Naive B cell (primary cell): ENCODE measurements at places on chromosomes 7 and 10.

DNA sequence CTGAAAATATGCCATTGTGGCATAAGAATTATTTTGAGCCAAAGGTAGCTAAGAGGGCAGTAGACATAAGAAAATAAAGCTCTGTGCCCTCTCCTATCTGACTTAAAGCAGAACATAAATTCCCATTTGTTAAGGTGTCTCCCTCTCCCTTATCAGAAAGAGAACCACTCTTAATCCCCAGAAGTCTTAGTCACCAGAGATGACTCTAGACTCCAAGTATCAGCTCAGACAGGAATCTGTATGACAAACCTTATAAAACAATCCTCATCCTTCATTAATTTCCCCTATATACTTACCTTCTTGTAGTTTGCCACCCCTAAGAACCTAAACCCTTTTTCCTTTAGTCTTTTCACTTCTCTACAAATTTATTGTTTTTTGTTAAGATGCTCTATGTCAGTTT is 21.8 kb upstream of the PIP4K2A start:
- no peak for DNase-seq
- H3K27me3 ChIP-seq: peaks cover 23% of the 10 kb centered on the region
- no peaks in the 10 kb centered on the region for H3K36me3 ChIP-seq
- H3K27ac ChIP-seq: no peak overlapping the region
- peaks cover 10% of the 10 kb centered on the region for H3K4me1 ChIP-seq

DNA sequence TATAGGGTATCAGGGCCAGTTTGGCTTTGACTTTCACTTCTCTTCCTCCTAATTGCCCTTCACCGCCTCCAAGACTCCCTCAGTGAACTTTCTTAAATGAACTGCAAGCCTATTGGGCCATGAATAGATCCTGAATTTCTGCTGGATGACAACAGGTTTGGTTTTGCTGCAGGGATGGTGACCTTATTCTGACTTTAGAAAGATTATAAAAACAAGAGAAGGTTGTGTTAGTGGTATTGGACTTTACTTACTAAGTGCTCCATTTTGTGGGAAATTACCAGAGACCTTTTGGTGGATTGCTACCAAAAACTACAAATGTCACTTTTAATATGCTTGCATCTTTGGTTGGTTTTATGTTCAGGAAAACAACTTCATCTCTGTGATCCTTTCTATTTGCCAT is 11.5 kb upstream of the LIPA start:
- no peaks in the 10 kb centered on the region for H3K36me3 ChIP-seq
- H3K4me1 ChIP-seq: peaks cover 7% of the 10 kb centered on the region
- no peaks in the 10 kb centered on the region for H3K27me3 ChIP-seq
- H3K4me3 ChIP-seq: no peak overlapping the region
- no peak overlapping the region for H3K27ac ChIP-seq
- DNase-seq: no peak

DNA sequence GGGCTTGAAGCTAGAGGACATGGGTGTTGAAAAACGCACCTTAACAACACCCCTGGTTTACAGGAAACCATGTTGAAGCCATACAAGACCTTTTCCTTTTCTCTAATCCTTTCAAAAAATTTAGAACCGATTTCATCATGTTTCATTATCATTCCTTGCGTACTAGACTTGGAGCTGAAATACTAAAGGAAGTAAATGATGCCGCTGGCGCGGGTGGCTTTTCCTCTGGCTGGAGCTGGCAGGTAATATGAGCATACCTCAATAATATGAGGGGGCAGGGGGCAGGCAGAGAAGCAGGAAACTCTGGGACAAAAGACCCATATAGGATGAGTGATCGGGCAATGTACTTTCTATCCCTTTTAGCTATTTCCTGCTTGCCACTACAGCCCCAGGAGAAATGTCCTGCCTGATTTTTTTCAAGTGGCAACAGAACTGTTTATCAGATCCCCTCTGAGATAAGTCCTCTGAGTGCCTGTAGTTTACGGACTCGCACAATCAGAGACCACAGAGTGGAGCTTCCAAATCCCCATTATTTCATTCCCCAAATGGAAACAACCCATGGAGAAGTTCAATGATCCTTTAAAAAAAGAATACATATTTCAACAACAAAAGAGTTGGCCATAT is 450.1 kb downstream of the KCNMA1 start:
- no peaks in the 10 kb centered on the region for H3K4me1 ChIP-seq
- H3K36me3 ChIP-seq: no peaks in the 10 kb centered on the region
- H3K27ac ChIP-seq: no peak overlapping the region
- DNase-seq: no peak
- H3K27me3 ChIP-seq: peaks cover 26% of the 10 kb centered on the region
- no peak overlapping the region for H3K4me3 ChIP-seq

DNA sequence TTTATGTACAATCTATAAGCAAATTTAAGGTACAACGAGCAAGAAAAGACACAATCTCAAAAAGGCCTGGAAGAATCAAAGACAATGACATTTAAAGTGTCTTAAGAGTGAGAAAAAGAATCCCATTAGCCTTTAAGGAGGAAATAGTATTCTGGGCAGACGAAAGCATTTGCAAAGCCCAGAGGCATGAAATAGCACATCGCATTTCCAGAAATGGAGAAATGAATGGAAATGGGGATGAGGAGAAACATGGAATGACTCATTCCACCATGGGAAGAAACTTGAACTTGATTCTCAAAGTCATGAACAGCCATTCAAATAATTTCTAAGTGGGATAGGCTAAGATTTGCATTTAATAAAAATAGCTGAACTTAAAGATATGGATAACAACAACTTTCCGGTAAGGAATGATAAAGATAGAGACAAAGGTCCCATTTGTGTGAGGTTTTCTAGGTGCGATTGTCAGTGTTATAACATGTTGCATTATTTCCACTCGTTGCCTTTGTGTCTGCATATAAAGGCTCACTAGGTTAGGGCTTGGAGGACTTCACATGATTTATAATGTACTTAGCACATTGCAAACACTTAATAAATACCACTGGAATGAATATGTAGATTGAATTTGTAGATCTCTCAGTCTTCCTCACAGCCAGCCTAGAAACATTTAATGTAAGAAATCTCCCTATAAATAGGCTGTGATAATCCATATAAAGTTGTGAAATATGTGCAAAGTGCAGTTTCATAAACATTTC is 310.3 kb upstream of the KLF6 start:
- no peaks in the 10 kb centered on the region for H3K4me1 ChIP-seq
- no peak overlapping the region for H3K4me3 ChIP-seq
- no peak for DNase-seq

DNA sequence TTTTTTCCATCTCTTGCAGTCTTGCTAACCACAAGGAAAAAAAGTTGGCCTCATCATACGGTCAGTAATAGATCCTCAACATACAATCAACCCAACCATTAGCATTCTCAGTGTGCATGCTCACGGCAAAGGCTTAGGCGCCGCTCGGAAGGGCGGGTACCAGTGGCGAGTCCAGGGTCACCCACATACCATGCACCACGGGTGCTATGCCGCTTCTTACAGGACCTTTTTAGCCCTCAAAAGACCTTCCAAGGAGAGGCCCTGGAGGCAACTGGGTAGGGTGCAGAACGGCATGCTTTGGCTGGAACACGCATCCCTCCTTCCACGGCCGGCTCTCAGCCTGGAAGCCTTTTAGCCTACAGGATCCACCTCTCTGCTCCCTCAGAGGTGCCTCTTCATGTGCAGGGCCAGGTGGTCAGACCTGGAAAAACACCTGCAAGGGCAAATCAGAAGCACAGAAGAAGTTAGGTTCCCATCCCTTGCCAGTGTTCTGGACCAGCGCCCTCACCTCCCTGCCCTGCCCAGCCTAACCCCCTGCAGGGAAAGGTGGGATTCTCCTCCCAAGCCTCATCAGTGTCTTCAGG is 5.8 kb downstream of the KLF6 start:
- peak overlapping the region; percentile 81 for H3K27ac ChIP-seq
- DNase-seq: no peak
- H3K36me3 ChIP-seq: peaks cover 55% of the 10 kb centered on the region
- no peaks in the 10 kb centered on the region for H3K27me3 ChIP-seq
- peaks cover 53% of the 10 kb centered on the region for H3K4me1 ChIP-seq

DNA sequence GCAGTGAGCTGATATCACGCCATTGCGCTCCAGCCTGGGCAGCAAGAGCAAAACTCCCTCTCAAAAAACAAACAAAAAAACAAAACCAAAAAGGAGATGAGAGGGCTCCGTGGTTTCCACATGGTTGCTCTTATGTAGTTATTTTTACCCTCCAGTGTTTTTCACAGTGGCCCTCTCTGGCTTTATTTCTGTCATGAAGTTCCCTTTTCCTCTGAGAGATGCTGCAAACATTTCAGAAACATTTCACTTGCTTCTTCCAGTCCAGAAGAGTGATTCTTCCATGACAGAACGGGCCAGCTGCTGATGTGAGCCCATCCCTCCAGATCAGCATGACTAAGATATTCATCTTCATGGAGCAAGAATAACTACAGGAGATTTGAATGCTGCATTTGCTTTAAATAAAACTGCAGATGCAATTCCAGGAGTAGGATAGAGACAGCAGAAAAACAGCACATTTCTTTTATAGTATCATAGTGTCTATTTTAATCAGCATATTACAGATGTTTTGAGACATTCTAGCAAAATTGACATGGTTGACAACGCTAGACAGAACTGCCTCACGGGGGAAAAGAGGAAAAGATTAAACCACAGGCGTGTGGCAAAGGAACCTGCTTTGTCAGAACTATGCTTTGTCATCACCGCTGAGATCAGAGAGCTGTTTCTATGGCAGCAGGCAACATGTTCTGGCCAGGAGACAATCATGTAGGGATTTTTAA is 40.3 kb downstream of the NRCAM start:
- peaks cover 13% of the 10 kb centered on the region for H3K36me3 ChIP-seq
- H3K4me3 ChIP-seq: peak overlapping the region; percentile 77
- DNase-seq: peak; percentile 64
- H3K4me1 ChIP-seq: peaks cover 53% of the 10 kb centered on the region
- peaks cover 19% of the 10 kb centered on the region for H3K27me3 ChIP-seq

GRCh38 chr7:154953006-154953684 is 49.8 kb downstream of the PAXIP1 start:
- peaks cover 25% of the 10 kb centered on the region for H3K36me3 ChIP-seq
- no peaks in the 10 kb centered on the region for H3K4me1 ChIP-seq
- no peak overlapping the region for H3K27ac ChIP-seq
- no peak overlapping the region for H3K4me3 ChIP-seq

DNA sequence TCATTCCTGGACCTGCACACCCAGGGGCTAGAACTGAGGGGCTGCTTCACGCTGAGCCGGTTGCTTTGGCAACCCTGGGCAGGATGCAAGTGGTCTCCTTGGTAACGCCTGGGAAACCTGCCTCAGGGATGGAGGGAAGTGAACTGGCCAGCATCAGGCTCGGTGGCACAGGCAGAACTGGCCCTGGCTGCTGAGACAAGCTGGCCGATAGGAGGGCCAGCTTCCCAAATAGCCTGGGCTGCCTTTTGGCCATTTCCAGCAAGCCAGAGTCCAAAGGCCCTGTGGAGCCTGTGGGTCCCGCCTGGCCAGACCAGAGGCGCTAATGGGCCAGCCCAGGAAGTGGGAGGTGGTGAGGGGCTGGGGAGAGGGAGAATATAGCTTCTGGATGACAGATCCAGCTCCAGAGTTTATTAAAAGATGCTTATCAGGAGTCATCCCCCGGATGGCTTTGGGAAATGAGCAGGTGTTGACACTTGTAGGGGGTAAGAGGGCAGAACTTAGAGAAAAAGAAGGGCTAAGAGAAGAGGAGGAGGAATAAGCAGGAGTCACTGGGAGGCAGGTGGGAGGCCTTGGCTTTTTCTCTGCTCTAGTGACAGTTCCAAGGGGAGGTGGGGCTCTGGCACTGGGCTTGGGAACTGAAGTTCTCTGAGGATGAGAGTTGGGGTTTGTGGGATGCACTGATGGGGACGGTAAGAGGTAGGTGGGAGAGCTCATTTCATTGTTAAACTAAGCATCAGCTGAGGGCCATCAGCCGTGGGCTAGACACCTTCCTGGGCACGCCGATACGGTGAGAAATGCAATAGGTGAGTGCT is 9.6 kb downstream of the NEURL1 start:
- peaks cover 66% of the 10 kb centered on the region for H3K27me3 ChIP-seq
- H3K36me3 ChIP-seq: no peaks in the 10 kb centered on the region
- no peaks in the 10 kb centered on the region for H3K4me1 ChIP-seq
- no peak overlapping the region for H3K4me3 ChIP-seq
- peak overlapping the region; percentile 56 for H3K27ac ChIP-seq

DNA sequence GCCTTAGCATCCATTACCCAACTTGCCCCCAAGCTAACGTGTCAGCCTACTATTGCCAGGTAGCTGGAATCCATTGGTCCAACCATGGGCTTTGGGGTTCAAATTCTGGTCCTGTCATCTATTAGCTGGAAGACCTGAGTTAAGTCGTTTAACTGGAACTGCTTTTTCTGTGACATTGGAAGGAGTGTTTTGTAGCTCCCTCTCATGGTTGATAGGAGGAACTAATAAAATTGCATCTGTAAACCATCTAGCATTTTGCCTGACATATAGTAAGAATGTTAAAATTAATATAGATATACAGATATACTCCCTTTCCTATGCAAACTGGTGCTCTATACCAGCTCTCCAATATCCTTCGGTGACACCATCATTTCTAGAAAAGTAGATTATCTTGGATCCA is 23.8 kb upstream of the SLF2 start:
- H3K27ac ChIP-seq: no peak overlapping the region
- no peak overlapping the region for H3K4me3 ChIP-seq
- no peak for DNase-seq
- H3K36me3 ChIP-seq: no peaks in the 10 kb centered on the region
- no peaks in the 10 kb centered on the region for H3K4me1 ChIP-seq
- H3K27me3 ChIP-seq: peaks cover 59% of the 10 kb centered on the region

GRCh38 chr7:116593359-116594075 is 68.7 kb downstream of the CAV1 start:
- H3K27me3 ChIP-seq: peaks cover 63% of the 10 kb centered on the region
- H3K27ac ChIP-seq: no peak overlapping the region
- peaks cover 16% of the 10 kb centered on the region for H3K4me1 ChIP-seq
- no peaks in the 10 kb centered on the region for H3K36me3 ChIP-seq

DNA sequence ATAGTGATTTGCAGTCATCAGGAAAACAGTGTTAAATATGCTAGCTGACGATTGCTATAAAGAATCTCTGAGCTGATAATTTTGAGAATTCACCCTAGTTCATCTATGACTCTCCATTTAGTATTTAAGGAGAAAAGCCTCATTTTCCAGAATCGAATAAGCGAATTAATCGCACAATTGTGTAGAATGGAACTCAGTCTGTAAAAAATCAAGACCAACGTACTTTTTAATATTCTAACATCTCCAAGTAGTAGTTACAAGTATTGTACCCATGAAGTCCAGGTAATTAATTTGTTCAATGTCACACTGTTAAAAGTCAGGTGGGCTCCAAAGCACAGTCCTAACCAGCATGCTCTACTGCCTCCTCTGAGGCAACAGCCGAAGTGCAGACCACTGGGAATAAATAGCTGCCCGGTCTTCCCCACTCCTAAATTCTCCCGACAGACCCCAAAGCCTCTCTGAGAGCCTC is 380 bp upstream of the AGBL3 start:
- H3K36me3 ChIP-seq: no peaks in the 10 kb centered on the region
- peaks cover 24% of the 10 kb centered on the region for H3K4me1 ChIP-seq
- peak overlapping the region; percentile 97 for H3K27ac ChIP-seq
- no peaks in the 10 kb centered on the region for H3K27me3 ChIP-seq

GRCh38 chr7:777728-778078 is 50.6 kb upstream of the PRKAR1B start:
- H3K4me3 ChIP-seq: no peak overlapping the region
- peaks cover 9% of the 10 kb centered on the region for H3K36me3 ChIP-seq
- no peaks in the 10 kb centered on the region for H3K4me1 ChIP-seq
- no peak for DNase-seq
- no peak overlapping the region for H3K27ac ChIP-seq

GRCh38 chr7:42347616-42348015 is 110.6 kb upstream of the GLI3 start:
- H3K4me1 ChIP-seq: no peaks in the 10 kb centered on the region
- DNase-seq: no peak
- H3K27me3 ChIP-seq: peaks cover 8% of the 10 kb centered on the region
- H3K4me3 ChIP-seq: no peak overlapping the region
- no peaks in the 10 kb centered on the region for H3K36me3 ChIP-seq
